ENCODE measurements at places on chromosomes 6 and 20.

GRCh38 chr6:160435935-160436334 lies 87.8 kb downstream of the SLC22A3 start:
- DNase-seq = no peak

DNA sequence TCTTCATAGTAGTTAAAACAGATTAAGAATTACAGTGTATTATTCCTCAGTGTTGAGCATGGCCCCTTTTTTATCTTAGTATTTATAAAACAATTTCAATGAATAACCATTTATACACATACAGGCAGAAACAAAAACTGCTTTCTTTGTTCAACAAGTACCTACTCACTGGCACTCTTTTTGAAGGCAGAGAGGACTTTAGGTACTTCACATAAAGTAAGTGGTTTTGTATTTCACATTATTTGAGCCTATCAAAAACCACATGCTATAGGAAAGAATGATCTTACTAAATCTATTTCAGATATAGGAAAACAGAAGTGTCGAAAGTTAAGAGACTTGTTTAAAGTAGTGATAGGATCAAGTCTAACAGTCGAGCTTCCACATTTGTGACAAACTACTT lies 73.8 kb downstream of the PRKN start:
- DNase-seq = no peak

GRCh38 chr6:166411721-166412151 lies 29.0 kb upstream of the MPC1 start:
- DNase-seq = no peak

- DNase-seq = no peak
These were observed 1063.3 kb upstream of the CITED2 start for GRCh38 chr6:140437619-140438345.

GRCh38 chr6:89321131-89321970 lies 6.3 kb upstream of the GABRR2 start:
- no peak for DNase-seq

DNA sequence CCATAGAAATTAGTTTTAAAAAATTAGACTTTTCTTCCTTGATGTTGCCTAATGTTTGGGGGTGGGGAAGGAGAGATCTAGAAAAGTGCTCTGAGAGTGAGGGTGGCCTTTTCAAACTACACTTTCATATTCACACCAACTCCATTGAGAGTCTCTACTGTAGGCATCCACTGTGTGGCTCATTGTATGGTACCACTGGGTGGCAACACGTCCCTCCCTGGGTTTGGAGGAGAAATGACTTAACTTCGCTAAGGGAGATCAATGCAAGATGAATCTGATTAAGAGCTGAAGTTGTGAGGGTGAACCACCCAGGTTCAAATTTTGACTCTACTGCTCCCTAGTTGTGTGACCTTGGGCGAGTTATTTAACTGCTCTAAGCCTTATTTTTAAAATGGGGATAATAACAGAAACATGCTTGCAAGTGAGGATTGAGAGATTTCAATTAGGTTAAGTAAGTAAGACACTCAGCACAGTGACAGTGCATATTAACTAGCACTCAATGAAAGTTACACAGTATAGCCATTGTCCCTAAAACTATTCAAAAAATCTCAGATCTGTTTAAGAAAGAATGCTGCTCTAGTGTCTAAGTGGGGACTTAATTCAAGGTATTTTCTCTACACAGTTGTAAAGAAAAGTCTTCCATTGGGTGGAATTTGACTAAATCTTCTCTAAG lies 193.5 kb upstream of the CNR1 start:
- DNase-seq = no peak

DNA sequence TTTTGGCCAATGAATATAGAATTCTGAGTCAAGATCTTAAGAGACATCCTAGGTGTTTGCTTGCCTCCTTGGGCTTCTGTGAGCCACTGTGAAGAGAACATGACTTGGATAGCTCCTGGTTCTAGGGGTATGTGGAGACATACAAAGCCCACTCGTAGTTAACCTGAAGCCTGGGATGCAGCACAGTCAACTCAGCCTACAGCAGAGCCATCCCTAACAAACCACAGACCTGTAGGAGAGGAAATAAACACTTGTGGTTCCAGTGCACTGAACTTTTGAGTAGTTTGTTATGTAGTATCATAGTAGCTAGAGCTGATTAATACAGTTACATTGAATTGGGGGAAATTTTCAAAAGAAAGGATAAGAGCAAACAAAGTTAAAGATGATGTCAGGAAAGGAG lies 474.4 kb upstream of the HSF2 start:
- DNase-seq = no peak

DNA sequence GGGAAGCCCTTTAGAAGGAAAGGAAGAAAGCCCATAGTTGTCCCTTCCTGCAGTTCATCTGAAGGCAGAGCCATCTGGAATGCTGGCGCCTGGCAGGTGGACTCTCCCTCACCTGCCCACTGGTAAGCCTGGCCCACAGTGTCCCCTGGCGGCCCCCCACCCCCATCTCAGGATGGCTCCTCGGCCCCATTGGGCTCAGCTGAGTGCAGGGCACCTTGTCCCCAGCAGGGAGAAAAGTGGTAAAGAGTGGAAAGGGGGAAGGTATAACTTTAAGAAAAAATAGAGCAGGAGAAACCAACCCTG lies 12.6 kb downstream of the SS18L1 start:
- DNase-seq = no peak

- no peak for DNase-seq
These were observed 25.8 kb upstream of the RNGTT start for GRCh38 chr6:88989215-88989614.

GRCh38 chr6:105121981-105122380 lies 57.8 kb downstream of the POPDC3 start:
- no peak for DNase-seq

DNA sequence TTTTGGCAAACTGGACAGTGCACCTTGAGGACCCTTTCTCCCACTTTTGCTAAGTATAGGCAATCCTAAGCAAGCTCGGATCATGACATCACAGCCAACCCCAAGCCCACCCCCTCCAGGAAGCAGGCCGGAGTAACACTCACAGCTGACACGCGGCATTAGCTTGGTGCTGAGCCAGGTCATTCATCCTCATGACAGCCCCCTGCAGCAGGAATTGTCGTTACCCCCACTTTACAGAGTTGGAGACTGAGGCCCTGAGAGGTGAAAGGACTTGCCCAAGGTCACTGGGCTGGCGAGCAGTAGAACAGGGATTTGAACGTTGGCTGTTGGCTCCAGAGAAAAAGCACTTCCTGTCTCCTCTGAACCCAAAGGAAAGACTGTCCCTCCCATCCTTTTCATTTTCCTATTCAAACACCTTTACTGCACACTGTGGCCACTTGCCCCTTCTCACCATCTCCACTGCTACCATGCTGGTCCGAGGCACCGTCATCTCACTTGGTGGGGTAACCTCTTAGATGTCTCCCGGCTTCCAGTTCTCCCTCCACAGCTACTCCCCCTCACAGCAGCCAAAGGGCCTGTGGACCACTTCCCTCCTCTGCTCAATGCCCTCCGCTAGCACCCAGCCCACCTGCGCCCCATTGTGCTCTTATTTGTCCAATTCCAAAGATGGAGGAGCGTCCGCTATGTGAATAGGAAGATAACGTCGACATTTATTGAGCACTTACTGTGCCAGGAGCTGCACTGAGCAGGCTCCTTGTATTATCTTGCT lies 84.7 kb downstream of the PREX1 start:
- no peak for DNase-seq

DNA sequence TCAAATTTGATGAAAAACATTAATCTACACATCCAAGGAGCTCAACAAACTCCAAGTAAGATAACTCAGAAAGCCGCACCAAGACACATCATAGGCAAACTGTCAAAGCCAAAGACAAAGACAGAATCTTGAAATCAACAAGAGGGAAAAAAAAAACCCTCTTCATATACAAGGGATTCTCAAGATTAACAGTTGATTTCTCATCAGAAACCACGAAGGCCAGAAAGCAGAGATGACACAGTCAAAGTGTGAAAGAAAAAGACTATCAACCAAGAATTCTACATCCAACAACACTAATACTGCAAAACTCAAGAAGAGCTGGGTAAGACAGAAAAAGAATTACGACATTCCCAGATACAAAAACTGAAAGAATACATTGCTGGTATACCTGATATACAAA lies 73.8 kb downstream of the CDK19 start:
- no peak for DNase-seq

- no peak for DNase-seq
These were observed 68.2 kb downstream of the SEL1L2 start for GRCh38 chr20:13922241-13922640.

DNA sequence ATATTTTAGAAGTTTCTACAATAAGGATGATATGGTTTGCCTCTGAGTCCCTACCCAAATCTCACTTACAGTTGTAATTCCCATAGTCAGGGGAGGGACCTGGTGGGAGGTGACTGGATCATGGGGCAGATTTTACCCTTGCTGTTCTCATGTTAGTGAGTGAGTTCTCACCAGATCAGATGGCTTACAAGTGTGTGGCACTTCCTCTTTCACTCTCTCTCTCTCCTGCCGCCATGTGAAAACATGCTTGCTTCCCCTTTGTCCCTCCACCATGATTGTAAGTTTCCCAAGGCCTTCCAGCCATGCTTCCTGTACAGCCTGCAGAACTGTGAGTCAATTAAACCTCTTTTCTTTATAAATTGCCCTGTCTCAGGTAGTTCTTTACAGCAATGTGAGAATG lies 527.5 kb upstream of the ID4 start:
- no peak for DNase-seq

GRCh38 chr6:89989742-89990141 lies 95.5 kb downstream of the GJA10 start:
- no peak for DNase-seq

GRCh38 chr6:129996387-129996786 lies 22.0 kb upstream of the L3MBTL3 start:
- no peak for DNase-seq

- DNase-seq = no peak
These were observed 47.8 kb upstream of the CDYL start for GRCh38 chr6:4728436-4728769.

- no peak for DNase-seq
These were observed 73.8 kb downstream of the EDN3 start for GRCh38 chr20:59374261-59374660.

DNA sequence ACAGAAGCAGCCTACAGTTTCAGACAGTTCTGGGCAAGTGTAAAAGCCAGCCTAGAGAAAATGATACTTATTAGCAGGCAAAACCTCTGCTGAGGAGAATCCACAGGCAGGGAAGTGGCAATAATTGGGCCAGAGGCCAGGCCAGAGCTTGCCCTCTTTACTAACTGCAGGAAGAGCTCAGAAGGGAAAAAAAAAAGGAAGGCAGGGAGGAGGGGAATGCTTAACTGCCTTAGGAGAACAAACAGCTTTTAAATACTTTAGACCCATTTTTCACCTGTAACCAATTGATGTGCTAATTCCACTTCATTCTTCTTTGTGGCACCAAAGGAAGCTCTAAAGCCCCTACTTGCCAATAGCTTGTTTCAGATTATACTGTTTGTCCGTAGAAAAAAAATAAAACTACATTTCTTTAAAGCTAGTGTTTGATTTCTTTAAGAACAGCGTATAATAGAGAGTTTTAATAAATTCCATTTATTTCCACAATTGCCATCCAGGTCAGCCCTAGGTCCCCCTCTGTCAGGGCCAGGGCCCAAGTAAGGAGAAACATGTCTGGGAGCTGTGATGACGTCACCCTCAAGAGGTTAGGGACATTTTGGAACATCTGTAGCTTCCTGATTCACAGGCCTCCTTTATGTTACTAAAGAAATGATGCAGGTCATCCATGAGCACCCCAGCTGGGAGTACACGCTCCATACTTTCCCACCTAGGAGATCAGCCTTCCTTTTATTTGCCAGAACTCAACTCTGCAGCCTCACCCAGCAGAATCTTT lies 384.3 kb downstream of the CDC5L start:
- DNase-seq = no peak

DNA sequence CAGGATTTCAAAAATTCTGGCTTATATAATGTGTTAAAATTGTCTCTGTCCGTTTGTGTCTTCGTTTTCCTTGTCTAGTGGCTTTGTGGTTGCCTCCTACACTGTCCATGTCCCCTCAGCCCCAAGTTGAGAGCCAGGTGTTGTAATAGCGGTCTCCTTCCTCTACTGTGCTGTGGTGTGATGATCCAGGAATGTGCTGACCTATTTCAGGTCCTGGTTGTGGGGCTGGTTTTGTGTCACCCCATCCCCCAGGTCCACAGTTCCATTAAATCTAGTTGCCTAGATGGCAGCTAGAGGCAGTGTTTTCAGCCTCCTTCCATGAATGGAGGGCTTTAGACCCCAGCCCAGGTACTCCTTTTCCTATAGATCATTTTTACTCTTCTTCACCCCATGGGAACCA lies 128.7 kb downstream of the DNAH8 start:
- DNase-seq = no peak

DNA sequence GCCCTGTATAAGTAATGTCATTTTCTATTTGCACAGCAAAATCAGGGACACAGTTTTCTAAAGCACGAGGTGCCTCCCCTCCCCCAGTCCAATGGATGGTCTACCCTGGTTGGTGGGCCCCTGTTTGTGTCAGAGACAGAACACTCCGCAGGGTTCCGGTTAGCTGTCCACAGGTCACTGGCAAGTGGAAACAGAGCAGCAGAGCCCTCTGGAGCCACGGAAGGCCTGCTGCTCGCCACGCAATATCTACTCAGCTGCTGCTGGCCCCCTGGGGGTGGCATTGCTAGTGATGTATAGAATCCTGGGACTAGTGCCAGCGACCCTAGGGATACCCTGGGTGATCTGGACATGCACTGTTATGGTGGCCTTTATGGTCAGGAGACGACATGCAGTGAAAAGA lies 50.4 kb downstream of the RIN2 start:
- no peak for DNase-seq

GRCh38 chr6:112016320-112016719 lies 37.6 kb upstream of the CCN6 start:
- no peak for DNase-seq

DNA sequence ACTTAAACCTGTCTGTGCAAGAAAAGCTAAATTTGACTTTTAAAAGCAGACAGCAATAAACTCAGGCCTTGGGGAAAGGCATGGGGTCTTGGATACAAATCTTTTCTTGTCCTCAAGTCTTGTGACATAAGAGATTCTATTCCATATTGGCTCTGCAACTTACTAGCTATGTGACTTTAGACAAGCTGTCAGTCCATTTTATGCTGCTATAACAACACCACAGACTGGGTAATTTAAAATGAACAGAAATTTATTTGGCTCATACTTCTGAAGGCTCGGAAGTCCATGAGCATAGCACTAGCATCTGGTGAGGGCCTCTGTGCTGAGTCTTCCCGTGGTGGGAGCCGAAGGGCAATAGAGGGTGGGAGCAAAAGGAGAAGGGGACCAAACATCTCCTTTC lies 246.0 kb upstream of the MOCS1 start:
- DNase-seq = no peak

DNA sequence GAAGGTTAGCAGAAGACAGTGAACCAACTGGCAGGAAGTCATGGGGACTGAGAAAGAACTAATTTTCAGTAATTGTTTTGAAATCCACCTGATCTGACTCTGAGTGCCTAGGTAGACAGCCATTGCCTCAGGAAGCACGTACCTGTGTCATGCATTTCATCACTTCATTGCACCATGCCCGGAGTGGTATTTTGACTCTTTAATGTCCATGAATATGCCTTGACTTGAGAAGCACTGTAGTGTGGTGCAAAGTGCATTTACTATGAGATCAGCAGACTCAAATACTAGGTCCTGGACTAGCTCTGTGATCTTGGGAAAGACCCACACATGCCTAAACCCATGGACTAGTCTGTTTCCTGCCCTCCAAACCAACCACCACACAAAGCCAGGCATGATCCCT lies 370.9 kb upstream of the MARCKS start:
- no peak for DNase-seq

Measured in ecto neural progenitor cell (in vitro differentiated cells).